ENCODE measurements at places on chromosomes 7 and 10.

GRCh38 chr10:114931072-114931679 lies 6.8 kb upstream of the TRUB1 start:
- DNase-seq, result no peak

DNA sequence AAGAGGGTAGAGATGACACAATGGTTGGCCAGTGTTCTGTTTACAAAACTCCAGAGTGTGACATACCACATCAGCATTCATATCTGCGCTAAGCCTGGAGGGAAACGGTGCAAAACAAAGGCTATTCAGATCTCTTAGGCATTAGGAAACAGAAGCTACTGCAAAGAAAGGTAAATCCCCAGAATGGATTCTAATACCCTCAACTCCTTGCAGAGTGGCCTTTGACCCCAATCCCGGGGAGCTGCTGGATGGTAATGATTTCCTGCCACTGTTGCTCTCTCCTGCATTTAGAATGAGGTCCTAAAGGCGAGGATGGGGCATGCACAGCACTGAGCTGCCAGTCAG lies 65.2 kb downstream of the AOAH start:
- no peak for DNase-seq

DNA sequence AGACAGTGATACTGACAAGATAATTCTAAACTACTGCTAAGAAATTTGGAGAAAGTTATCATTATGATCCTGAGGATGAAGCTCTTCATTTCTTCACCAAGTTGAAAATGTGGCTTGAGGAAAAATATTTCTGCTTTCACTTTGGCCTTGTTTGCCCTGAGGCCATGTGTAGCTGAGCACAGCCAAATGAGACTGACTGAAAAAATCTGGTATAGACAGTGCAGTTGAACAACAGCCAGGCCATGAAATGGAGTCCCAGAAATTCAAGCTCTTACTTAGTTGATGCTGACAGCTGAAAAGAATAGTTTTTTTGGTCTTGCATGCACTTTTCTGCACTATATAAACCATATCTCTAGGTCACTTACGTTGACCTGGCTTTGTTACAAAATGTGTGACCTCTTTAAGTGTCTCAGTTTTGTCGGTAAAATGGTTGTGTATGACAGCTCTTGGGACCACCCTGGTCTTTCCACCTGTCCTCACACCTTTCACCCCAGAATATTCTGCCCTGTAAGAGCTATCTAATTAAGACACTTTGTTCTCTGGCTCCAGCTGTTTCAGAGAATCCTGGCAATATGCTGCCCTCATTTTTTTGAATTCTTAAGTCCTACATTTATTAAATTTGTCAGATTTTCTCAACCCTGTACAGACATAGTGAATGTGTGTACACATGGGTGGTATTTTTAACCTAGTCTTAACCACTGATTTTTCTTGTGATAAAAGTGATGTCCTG lies 91.3 kb downstream of the CD36 start:
- DNase-seq, result no peak

- no peak for DNase-seq
Observed at GRCh38 chr7:80210400-80210799, 75.8 kb downstream of the GNAI1 start.

- DNase-seq, result no peak
Observed at GRCh38 chr10:111117528-111118277, 40.9 kb downstream of the ADRA2A start.

DNA sequence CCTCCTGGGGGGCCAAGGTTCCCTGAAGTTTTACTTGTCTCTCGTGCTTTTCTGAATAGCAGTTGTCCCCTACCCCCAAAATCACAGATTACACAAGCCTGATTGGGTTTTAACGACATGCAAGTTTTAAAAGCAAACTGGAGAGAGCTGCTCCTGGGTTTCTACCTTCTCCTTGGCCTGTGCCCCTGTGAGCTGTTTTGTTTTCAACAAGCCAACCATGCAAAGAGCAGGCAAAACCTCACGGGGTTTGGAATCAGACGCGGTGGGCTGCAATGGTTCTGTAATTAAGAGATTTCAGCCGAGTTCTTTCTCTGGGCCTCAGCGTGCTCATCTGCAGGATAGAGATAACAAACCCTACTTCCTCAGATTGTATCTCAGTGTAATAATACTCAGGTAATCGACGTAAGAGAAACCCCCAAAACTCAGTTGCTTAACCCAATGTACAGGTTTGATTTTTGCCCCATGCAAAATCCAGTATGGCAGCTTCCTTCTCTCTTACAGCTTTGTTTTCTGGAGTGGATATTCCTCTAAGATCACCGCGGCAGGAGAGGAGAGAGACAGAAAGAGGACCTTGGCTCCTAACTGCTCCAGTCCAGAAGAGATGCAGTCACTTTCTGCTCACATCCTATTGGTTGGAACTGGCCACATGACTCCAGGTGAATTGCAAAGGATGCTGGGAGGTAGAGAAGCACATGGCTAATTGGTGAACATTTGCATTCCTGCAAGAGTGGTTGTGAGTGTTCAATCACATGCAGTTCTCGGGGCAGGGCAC lies 42.0 kb downstream of the MYL10 start:
- DNase-seq, result no peak

- DNase-seq, result no peak
Observed at GRCh38 chr10:106424981-106425380, 739.5 kb downstream of the SORCS1 start.

DNA sequence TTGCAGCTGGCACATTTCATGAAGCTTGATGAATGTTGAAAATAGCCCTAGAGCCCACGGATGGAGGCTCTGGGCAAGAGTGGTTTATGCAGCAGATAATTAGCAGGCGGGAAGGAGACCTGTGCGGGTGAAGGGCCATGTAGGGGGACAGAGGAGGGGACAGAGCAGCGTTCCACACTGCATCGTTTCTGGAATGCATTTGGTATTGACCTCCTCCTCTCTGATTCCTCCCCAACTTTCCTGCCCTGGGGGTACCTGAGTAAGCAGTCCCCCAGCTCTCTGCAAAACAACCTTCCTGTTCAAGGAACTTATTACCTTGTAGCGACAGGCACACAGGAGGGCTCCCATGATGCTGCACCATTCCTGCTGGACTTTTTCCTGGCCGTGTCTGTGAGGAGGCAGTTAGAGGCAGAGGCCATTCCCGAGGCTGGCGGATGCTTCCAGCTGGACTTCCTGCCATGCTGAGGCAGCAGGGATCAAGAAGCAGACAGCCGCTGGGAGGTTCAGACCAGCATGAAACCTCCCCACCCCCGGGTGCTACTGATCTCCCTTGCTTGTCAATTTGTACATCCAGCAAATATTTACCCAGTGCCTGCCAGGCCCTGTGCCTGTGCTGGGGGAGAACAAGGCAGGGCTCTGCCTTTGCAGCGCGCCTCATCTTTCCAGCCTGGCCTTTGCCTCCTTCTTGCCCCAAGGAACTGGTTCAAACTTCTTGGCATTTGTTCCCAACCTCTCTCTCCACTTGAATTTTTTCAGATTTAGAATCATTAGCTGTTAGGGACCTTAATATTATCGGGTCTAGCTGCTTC lies 28.7 kb downstream of the SLC29A3 start:
- DNase-seq, result no peak

DNA sequence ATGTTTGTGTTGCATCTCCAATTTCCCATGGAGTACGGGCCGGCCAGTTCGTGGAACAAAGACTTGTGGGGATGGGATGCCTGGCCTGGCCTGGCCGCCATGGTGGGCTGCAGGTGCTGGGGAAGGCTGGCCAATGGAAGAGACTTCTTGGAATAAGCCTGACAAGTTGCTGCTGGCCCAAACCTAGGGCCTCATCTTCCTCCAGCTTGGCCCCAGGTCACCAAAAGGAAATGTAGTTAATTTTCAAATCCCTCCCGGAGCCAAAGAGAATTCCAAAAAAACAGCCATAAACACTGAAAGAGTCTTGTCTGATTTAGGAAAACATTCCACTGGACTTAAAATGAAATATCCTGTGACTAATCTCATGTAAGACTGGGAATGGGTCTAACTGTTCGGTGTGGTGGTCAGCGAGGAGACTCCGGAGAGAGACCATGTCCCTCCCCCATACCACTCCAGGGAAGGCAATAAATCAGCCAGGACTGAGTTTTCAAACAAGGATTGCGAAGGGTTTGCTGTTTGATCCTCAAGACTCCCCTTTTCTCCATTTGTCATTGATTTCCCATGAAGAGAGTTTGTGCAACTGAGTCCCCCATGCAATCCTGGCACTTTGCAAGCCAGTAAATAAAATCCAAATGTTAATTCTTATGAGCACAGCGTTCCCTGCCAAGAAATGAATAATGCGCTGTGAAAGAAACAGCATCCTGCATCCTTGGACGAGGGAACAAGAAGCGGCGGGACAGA lies 128.7 kb upstream of the HABP2 start:
- DNase-seq, result no peak

DNA sequence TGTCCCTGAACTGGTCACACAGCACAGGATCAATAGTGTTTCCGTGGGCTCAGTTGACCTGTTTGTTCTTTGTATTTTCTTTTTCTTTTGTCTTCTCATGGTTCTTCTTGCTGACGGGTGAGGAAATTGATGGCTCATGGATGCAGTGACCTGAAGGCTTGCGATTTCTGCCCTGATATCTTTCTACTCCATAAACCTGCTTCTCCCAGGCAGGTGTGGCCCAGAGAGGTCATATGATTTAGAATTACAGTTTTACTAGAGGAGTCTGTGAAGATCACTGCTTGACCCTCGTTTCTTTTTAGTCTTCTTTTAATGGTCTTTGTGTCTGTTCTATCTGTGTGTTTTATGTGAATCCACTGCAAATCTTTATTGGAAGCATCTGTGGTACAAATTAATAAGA lies 195.1 kb upstream of the KLF6 start:
- no peak for DNase-seq

DNA sequence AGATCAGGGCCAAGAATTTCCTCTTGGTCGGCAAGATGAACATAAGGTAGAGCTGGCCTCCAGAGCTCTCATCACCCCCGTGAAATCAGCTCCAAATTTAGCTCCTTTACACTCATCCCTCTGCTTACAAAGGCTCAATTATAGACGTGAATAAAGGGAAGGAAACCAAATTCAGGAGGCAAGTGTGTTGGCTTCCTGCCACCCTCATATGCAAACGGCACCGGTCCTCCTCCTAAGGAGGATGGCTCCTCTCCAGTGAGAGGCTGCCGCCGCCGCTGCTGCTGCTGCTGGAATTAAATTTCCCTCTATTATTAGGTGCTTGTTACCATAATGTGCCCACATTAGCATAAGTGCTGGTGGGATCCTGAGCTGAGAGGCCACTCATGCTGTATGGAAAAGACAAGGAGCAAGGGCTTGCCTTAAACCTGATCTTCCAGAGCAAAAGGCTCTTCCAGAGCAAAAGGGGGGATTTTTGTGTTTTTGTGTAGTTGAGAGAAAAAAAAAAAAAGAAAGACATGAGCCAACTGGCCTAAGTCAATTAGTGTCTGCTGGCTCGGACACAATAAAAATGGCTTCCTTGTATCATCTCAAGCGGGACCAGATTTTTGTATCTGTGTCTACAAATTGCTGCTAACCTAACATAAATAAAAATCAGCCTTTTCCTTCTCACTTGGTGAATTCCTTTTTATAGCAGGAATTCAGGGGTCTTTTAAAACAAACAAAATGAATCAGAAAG lies 68.4 kb downstream of the CDHR3 start:
- DNase-seq, result peak; percentile 89

DNA sequence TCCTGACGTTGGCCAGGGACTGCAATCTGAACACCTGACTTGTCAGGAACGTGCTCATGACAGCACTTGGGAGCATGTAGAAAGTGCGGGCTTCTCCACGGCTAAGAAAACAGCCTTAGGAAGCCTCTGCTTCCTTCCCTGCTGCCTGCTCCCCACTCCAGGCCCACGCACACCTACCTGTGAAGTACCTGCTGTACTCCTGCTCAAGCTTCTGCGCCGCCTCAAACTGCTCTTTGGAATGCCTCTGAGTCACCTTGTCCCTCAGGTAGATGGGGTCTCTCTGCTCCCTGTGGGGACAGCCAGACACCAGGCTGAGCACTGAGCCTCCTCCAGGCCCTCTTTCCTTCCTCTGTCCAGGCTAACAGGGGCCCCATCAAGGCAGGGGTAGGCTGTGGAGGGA lies 132.7 kb downstream of the DLG5 start:
- no peak for DNase-seq

DNA sequence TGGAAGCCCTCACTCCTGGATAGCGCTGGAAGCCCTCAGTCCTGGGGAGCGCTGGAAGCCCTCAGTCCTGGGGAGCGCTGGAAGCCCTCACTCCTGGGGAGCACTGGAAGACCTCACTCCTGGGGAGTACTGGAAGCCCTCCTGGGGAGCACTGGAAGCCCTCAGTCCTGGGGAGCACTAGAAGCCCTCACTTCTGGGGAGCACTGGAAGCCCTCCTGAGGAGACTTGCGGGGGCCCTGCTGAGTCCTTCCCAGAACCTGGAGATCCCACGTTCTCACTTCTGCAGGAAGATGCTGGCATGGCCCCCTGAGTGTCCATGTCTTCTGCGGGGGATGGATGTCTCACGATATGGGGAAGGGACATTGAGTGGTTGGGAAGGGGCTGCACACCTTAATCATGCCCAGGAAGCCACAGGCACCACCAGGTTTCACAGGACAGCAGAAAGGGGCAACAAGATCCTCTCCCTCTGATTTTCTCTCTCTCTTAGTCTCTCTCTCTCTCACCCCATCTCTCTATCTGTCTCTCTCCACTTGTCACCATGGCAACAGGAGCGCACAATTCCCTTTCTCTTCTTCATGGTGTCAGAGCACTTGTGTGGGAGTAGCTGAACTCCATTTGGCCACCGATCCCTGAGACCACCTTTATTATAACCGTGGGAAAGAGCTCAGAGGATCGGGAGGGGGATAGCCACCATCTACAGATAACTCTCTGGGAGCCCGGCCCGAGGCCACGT lies 267.0 kb downstream of the TCERG1L start:
- no peak for DNase-seq

GRCh38 chr7:73544678-73545077 lies 12.8 kb downstream of the BCL7B start:
- no peak for DNase-seq

GRCh38 chr10:83078645-83079044 lies 1060.7 kb upstream of the GHITM start:
- no peak for DNase-seq

- DNase-seq, result no peak
Observed at GRCh38 chr10:45427262-45427969, 53.4 kb downstream of the ALOX5 start.

DNA sequence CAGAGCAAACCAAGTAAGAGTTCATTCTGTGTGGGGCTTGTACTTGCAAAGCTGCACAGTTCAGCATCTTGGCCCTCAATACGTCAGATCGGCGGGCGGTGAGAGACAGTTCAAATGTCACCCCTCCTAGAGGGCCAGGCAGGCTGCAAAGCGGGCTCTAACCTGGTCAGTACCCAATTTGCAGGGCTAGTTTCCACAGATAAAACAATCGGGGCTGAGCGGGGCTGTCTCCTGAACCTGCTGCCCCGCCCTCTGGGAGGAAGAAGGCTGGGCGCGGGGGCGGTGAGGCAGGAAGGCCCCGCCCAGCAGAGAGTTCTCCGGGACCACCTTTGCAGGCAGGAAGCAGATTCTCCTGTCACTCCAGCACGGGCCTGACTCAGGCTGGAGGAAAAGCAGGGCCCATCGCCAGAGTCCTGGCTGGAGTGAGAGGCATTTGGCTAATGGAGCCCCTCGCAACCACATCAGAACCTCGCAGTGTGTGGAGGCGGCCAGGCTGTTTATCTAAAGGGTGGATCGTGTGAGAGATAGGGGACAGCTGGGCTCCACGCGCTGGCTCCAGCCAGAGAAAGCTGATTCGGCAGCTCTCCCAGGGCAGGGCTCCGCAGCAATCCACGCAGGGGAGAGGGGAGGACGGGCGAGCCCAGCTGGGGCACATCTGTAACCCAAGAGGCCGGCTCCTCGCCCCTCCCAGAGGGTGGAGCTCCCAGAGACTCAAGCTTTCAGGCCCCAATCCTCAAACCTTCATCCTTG lies 83.1 kb downstream of the SH3PXD2A start:
- DNase-seq, result peak; percentile 38

All from NCI-H1105 (cell line).